ENCODE measurements at places on chromosomes 4 and X. TPM values are rescaled to one million over a fixed set of nuclear protein-coding genes. Genes with fewer than 3 reads are reported as not detected.

Gene HSPA4L
- total RNA-seq: 2.3 TPM

Gene SAGE1
- total RNA-seq: not detected

Gene TCEAL2
- total RNA-seq: 0.12 TPM

Gene CXorf66
- total RNA-seq: not detected
